ENCODE measurements at places on chromosomes 3 and 15. TPM values are rescaled to one million over a fixed set of nuclear protein-coding genes. Genes with fewer than 3 reads are reported as not detected.
A peak's percentile ranks its signal among the peaks of the same experiment; 100 is the strongest.

SCN5A gene
- total RNA-seq: 0.53 TPM

CA12 gene
- total RNA-seq: not detected

GRCh38 chr15:70264014-70264582, 166.4 kb upstream of the TLE3 start:
- no peak for DNase-seq

- DNase-seq: peak; percentile 62
These were observed 34.7 kb upstream of the NDUFB4 start for GRCh38 chr3:120561251-120562045.

GRCh38 chr15:43538091-43538490, 20.7 kb downstream of the MAP1A start:
- DNase-seq: no peak

- no peak for DNase-seq
These were observed 8.9 kb upstream of the PCOLCE2 start for GRCh38 chr3:142897807-142898206.

Measured in activated naive CD8-positive, alpha-beta T cell treated with anti-CD3 and anti-CD28 coated beads, Interleukin-2, amount 10 ng/mL, durations not matched to agents 7 days and 5 days (primary cell).